ENCODE measurements at places on chromosomes 6 and 20. TPM values are rescaled to one million over a fixed set of nuclear protein-coding genes. Genes with fewer than 3 reads are reported as not detected.

- H3K27me3 ChIP-seq, result no peaks in the 10 kb centered on the region
- no peak for DNase-seq
- no peak overlapping the region for H3K27ac ChIP-seq
- no peaks in the 10 kb centered on the region for H3K4me1 ChIP-seq
- no peak overlapping the region for H3K4me3 ChIP-seq
Observed at GRCh38 chr6:7953753-7954152, 43.2 kb upstream of the TXNDC5 start.

- no peak for DNase-seq
- no peak overlapping the region for H3K4me3 ChIP-seq
- no peaks in the 10 kb centered on the region for H3K36me3 ChIP-seq
- H3K27me3 ChIP-seq, result no peaks in the 10 kb centered on the region
Observed at GRCh38 chr6:108739496-108740330, 108.5 kb upstream of the ARMC2 start.

- no peak for DNase-seq
- no peaks in the 10 kb centered on the region for H3K36me3 ChIP-seq
- no peak overlapping the region for H3K27ac ChIP-seq
- no peaks in the 10 kb centered on the region for H3K27me3 ChIP-seq
- H3K4me3 ChIP-seq, result no peak overlapping the region
Observed at GRCh38 chr20:13291157-13291556, 70.1 kb downstream of the ISM1 start.

GRCh38 chr6:100415768-100416167 is 49.0 kb downstream of the SIM1 start:
- no peaks in the 10 kb centered on the region for H3K36me3 ChIP-seq
- H3K4me3 ChIP-seq, result no peak overlapping the region
- no peaks in the 10 kb centered on the region for H3K27me3 ChIP-seq
- no peaks in the 10 kb centered on the region for H3K4me1 ChIP-seq
- H3K27ac ChIP-seq, result no peak overlapping the region
- DNase-seq, result no peak

DNA sequence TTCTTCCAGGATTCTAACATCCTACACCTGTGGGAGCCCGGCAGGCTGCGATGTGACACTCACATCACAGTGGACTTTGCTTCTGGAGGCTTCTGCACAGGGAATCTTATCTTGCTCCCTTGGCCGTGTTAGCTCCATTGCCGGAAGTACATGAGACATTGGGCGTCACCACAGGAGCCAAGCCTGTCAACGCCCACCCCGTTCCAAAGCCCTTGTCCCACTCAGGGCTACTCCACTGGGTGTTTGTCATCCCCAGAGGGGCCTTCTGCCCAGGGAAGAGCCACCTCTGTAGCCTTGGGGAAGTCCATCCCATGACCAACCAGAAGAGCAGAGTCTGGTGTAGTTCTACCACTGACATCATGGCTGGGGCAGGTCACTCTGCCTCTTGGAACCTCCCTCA is 1.7 kb downstream of the RAB44 start:
- no peak overlapping the region for H3K4me3 ChIP-seq
- peaks cover 2% of the 10 kb centered on the region for H3K27me3 ChIP-seq
- no peak for DNase-seq
- H3K4me1 ChIP-seq, result no peaks in the 10 kb centered on the region
- no peaks in the 10 kb centered on the region for H3K36me3 ChIP-seq

DNA sequence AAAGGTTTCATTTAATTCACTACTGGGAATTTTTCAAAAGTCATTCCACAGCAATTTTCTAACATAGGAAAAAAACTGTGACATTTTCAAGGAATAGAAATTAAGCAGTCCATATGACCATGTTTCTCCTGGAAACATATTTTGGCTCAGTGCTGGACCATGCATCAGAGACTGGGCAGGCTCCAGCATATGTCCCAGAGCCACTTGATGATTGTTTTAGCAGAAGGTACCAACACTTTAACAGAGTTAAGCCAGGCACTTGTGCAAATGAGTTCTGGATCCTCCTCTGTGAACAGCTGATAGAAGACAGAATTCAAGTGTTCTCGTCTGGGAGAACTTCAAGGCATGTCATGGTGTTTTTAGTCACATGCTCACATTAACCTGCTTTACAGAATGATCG is 516.3 kb downstream of the COL12A1 start:
- no peaks in the 10 kb centered on the region for H3K36me3 ChIP-seq
- peak; percentile 90 for DNase-seq
- H3K4me1 ChIP-seq, result no peaks in the 10 kb centered on the region
- no peak overlapping the region for H3K4me3 ChIP-seq
- no peaks in the 10 kb centered on the region for H3K27me3 ChIP-seq

DNA sequence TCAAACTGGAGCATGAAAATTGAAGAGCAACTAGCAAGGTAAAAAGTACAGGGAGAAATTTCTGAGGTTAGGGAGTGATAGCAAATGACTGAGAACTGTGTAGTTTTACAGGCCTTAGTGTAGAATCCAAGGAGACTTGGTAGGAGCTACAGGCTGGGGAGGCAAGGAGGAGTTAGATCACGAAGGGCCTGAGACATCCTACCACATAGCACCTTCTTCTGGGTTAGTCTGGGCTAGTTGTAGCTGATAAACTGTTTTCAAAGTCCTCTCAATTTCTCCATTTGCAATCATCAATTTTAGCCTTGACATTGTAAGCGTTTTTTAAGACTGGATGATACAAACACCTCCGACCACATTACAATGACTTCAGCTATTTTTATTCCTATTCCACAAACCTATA is 209.7 kb downstream of the TMEM200A start:
- DNase-seq, result no peak
- H3K36me3 ChIP-seq, result no peaks in the 10 kb centered on the region
- no peaks in the 10 kb centered on the region for H3K4me1 ChIP-seq
- H3K27me3 ChIP-seq, result no peaks in the 10 kb centered on the region
- H3K27ac ChIP-seq, result no peak overlapping the region
- no peak overlapping the region for H3K4me3 ChIP-seq

GRCh38 chr6:157488058-157488457 is 107.1 kb downstream of the ZDHHC14 start:
- H3K27ac ChIP-seq, result no peak overlapping the region
- no peaks in the 10 kb centered on the region for H3K4me1 ChIP-seq
- no peaks in the 10 kb centered on the region for H3K36me3 ChIP-seq

GRCh38 chr6:127191716-127192115 is 73.2 kb downstream of the RSPO3 start:
- DNase-seq, result no peak
- H3K27me3 ChIP-seq, result no peaks in the 10 kb centered on the region
- H3K4me1 ChIP-seq, result no peaks in the 10 kb centered on the region
- H3K4me3 ChIP-seq, result no peak overlapping the region
- H3K27ac ChIP-seq, result peak overlapping the region; percentile 10

The HDGFL1 gene
- not detected for total RNA-seq

The HLA-DPB1 gene
- total RNA-seq, result 12.1 TPM

The FOXA2 gene
- total RNA-seq, result not detected

The OPRM1 gene
- not detected for total RNA-seq

The TNXB gene
- total RNA-seq, result 108 TPM

The CRISP3 gene
- total RNA-seq, result 0.04 TPM

The SPTLC3 gene
- 3.5 TPM for total RNA-seq
